ENCODE measurements at places on chromosomes 11 and 22.

DNA sequence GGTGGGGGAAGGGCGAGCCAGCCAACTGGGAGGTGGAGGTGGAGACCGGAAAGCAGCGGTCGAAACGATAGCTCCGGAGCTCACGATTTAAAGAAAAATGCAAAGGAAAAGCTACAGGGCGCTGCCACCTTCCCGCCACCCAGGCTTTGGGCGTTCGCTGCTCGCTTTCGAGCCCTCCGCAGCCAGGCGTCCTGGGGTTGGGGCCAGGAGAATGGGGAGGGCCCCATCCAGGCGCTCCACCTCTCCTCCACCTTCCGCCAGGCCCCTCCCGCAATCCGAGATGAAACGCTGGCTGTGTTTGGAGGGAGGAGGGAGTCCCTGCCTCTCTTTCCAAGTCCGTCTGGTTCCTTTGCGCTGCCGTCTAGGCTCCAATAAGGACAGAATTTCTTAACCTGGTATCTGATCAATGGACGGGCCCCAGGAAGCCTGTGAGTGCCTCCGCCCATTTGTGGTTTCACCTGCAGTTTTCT lies 483 bp upstream of the ABTB2 start:
- DNase-seq: no peak

GRCh38 chr11:70036971-70037882 lies 40.9 kb upstream of the ANO1 start:
- DNase-seq: no peak

- no peak for DNase-seq
Observed at GRCh38 chr11:66853242-66854229, 3.3 kb upstream of the LRFN4 start.

- no peak for DNase-seq
Observed at GRCh38 chr22:46374663-46375474, 39.4 kb downstream of the TRMU start.

GRCh38 chr22:31973739-31974138 lies 29.4 kb downstream of the YWHAH start:
- DNase-seq: no peak

- DNase-seq: no peak
Observed at GRCh38 chr11:118319337-118319707, 14.8 kb downstream of the CD3E start.

DNA sequence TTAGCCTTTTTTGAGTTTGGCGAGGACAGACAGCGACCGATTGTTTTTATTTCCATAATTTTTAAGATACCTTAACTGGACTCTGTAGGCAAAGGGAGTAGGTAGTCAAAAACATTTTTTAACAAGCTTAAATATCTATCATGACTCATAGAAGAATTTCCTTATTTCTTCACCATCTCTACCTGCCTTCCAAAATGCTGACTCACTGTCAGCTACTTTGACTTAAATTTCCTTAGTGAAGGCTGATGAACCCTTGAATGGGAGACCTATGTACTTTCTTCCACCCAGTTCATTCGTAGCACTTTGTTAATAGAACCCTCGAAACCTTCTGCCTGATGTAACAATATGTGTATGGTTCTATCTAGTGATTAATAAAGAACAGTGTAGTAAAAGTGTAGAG lies 1.1 kb upstream of the MTMR2 start:
- no peak for DNase-seq

All from stimulated activated CD4-positive, alpha-beta T cell treated with anti-CD3 and anti-CD28 coated beads, Interleukin-4, amount 100 ng/mL, for 24 hours (primary cell).